ENCODE measurements at places on chromosomes 4 and X.

GRCh38 chr4:169160825-169161224 is 109.9 kb downstream of the SH3RF1 start:
- DNase-seq: no peak

- no peak for DNase-seq
Observed at GRCh38 chr4:8291036-8291682, 21.6 kb downstream of the HTRA3 start.

DNA sequence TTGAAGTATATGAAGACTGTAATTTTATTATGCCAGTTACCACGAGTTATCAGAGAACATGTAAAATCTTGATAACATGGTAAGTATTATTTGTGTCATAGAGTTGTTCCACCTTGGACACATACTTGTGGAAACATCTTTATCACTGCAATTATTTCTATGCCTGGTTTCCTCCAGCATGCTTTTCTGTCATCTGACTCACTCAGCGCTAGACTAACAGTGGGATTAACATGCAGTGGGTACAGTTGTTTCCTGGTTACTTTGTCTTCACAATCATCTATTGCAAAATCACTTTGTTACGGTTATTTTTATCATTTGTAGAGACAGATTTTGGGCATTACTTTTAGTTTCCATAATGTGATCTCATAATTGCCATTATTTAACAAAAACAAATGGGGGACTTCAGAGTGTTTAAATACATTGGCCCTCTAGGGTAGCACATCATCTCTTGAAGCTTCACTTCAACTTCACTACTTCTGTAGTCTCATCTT is at the start of gene STATH:
Gene STATH, plus strand, starts transcription at position 441 of the 491 bp plus-strand sequence. CDS start 2,472 bp downstream, outside the sequence.
- DNase-seq: no peak

DNA sequence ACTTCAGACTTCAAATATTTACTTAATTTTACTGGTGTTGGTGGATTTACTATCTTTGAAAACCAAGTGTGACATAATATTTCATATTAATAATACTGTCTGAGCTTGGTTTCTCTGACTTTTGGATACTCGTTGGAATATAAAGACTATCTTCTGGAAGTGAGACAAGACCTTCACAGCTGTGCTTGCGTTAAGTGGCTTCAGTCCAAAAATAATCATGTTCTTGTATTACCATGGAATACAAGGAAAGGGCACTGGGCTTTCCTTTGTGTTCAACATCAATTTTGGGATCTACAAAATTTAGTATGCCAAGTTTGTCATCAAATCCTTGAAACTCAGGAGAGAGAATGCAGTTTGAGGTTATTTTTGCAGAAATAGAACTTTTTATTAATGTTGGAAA is 712.4 kb upstream of the LCORL start:
- no peak for DNase-seq

DNA sequence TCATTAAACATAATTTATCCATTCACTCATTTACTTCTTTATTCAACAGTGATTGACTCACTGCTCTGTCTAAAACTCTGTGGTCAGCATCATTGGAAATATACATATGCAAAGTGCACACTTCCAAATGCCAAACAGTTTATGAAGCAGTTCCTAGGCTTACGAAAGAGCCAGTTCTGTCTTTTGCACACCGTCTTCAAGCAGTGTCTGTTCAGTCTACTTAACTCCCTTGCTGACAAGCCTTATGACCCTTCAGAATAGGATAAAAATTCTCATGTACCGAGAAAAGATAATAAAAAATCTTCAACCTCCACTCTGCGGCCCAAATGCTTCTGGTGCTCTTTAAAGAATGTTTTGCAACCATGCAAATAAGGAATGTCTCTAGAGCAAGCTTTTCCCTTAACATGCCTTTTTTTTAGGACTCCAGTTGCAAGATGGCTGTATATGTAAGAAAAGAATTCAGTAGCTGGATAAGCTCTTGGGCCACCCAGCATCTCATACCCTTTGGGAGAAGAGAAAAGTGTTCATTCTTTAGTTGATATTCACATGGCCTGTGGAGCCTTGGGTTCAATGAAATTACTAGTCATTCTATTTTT is 1037.0 kb upstream of the SLIT2 start:
- no peak for DNase-seq

DNA sequence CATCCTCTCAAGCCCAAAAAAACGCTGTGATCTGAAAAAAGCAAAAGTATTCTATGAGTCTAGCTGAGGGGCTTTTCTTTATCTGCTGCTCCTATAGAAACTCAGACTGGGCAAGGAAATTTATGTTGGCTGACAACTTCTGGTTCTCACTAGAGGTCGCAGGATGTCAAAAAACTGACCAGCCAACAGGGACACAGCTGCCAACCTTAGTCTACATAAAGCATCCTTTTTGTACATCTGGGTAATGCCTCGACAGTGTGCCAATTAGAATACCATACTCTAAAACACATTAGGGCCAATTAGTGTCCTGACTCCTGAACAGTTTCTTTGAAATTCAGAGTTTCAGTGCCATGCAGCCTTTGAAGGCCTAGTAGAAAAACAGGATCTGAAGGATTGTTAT is 8.8 kb upstream of the TLL1 start:
- DNase-seq: no peak

DNA sequence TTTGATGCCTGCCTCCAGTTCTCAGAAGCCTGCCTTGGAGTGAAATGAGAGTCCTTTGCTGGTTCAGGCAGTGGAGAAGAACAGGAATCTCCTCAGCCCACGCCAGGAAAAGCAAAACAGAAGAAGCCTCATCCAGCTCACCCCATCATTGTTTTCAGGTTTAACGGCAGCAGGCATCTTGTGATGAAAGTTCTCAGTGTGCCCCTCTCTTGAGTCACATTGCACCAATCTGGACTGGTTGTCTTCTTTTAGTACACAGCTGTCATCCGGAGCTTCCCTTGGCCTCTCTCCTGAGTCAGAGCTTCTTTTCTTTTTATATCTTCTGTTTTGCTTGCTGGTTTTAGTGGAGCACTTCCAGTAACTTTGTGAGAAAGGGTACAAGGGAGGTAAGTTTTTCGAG is 50.9 kb downstream of the TSPAN7 start:
- DNase-seq: no peak

GRCh38 chr4:172202480-172203076 is 389.4 kb downstream of the GALNTL6 start:
- DNase-seq: no peak

- DNase-seq: no peak
Observed at GRCh38 chr4:55424791-55425190, 29.0 kb downstream of the TMEM165 start.

DNA sequence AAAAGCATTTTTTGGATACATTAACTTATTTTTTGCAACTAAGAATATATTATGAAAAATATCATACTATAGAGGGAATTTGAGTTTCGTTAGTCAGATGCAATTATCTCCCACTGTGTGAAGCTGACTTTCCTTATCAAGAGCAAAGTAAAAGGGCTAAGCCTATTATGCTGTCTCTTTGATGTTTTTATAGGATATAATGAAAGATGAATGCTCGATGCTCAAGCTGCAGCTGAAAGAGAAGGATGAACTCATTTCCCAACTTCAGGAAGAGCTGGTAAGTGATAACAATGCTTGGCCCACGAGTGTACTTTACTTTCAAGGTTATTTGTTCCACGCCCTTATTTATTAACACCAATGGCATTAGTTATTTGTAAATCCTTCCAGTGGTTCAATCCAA is 688.4 kb downstream of the CCSER1 start:
- no peak for DNase-seq

- no peak for DNase-seq
Observed at GRCh38 chr4:52110171-52110570, 59.1 kb downstream of the SPATA18 start.

DNA sequence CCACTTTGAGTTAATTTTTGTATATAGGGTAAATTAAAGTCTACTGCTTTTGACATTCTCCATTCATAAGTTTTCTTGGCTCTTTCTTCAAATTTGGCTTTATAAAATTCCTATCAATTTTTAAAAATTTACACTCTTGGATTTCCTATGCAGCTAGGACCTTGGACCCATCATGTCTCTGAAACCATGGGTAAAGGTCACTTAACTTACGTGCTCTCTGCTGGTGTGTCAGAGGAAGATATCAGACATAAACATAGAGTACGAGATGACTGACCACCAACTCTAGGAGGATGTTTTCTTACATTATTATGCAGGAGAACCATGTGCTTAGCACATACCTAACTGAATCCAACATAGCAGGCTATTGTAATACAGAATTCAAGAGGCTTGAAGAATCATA is 62.5 kb upstream of the C1GALT1C1 start:
- no peak for DNase-seq

- DNase-seq: no peak
Observed at GRCh38 chrX:155417769-155418168, 35.9 kb downstream of the F8A2 start.

All from stimulated activated CD4-positive, alpha-beta T cell treated with anti-CD3 and anti-CD28 coated beads, TNF-alpha, amount 100 ng/mL, for 48 hours (primary cell).